ENCODE measurements at places on chromosomes 16 and 17.

- DNase-seq = no peak
These were observed 1.4 kb upstream of the TBC1D24 start for GRCh38 chr16:2473446-2473926.

DNA sequence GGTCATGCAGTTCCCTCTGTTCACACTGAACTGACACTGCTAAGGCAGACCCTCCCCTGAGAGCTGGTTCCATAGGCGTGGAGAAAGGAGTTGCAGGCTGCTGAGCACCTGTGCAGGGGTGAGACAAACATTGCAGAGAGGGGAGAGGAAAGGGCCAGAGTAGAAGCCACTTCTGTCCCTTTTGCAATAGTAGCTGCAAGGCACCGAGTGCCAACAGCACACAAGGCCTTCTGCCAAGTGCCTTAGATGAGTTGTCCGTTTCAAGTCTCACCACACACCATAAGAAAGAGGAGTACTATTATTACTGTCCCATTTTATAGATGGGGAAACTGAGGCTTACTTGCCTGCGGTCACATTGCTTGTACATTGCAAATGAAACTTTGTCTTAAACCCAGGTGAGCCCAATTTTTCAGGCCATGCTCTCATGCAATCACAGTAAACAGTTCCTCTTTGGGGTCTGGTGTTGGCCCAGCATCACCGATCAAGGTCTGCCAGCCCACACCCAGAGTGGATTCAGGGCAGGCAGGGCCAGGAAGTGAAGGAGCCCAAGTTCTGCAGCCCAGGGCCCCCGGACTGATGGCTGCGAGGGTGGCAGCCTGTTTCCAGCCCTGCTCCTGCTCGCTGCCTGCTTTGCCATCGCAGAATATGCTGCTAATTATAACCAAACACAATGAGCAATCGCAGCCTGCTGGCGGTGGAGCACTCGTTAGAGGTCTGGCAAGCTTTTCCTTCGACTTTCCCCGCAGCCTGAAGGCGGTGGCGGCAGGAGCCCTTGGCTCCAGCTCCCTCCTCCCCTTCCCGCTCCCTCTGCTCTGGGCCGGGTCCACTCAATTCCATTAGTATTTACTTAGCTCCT lies 36.8 kb upstream of the DYNLL2 start:
- no peak for DNase-seq

DNA sequence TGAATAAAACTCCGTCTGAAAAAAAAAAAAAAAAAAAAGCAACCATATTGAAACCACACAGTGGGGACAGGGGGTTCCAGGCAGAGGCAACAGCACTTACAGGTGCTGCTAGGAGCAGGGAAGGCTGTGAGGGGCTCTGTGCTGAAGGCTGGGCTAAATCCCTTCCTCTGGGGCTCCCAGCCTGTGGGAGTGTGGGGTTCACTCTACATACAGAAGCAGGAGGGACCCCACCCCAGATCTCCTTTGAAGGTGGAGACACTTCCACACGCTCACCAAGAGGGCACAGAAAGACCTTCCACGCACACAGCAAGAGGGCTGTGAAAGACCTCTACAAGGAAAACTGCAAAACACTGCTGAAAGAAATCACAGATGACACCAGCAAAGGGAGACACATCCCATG lies 53.9 kb downstream of the USP22 start:
- DNase-seq = no peak

DNA sequence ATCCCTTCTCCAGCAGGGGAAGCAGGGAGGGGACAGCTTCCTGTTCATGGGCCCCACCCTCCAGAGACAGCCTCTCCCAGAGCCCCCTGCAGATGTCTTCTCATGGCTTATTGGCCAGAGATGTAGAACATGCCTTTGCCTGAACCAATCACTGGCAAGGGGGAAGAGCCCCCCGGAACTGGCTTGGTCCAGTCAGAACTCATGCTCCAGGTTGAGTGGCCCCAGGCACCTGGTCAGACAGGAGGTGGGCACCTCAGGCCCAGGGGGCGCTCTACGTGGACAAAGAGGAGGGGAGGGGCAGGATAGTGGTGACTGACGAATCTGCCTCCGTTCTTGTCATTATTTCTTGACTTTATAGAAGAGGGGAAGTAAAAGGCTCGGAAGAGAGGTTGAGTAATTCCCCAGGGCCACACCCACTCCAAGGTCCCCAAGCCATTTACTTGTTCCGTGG lies 23.6 kb downstream of the RAB11FIP4 start:
- DNase-seq = no peak

DNA sequence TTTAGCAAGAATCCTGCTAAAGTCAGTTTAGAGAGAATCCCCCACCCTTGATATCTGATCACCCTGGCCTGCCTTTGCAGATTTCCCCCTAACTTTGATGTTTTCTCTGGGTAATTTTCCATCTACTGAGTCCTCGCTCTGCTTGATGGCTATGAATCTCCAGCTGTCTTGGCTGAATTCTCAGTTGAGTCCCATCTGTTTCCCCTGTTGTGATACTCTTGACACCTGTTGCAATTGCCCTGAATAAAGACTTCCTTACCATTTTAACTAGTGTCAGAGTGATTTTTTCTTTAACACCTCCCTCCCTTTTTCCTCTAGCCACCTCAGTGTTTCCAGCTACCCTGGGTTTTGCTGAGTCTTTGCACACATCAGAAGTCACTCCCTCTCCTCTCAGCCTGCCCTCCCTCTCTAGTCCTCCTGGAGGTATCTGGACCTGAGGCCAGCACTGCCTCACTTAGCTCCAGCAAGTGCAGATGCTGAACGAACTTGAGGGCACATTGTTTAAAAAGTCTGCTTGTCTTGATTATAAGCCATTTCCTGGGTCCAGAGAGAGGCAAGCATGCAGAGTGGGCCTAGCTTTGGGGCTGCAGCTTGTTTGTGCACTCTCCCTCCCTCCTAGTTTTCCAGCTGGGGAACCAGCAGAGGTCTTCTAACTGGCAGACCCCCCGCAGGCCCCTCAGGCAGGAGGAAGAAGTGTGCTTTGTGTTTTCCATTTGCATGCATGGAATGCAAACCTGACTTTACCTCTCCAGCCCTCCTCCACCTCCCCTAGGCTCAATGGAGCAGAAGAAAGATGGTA lies 33.2 kb downstream of the SPACA3 start:
- DNase-seq = no peak

GRCh38 chr16:66516509-66516807 lies 33.5 kb downstream of the TK2 start:
- no peak for DNase-seq
